ENCODE measurements at places on chromosomes 3 and 15.

DNA sequence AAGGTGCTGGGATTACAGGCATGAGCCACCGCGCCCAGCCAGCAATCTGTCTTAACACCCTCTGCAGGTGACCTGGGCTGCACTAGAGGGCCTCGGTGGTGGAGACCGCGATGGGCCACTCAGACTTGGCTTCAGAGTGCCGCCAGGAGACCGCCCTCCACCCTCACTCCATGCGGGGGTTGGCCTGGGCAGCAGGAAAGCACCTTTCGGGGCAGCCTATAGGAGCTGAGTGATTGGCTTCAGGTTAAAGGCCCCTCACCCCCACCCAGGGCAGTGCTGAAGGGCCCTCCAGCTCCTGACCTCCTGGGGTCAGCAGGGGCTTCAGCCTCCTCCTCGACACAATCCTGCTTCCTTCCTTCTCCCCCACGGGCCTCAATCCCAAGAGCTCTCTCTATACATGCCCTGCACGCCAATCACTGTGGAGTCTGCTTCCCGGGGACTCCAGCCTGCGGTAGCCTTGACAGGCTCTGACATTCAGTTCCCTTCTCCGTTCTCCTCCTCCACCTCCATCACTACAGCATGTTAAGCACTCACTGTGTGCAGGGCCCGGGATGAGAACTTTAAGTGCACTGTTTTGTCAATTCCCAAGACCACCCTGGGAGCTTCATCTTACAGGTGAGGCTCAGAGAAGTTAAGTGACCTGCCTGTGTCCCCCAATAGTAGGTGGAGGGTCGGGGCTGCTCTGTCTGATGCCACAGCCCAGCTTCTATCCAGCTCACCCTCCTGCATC, 225.3 kb downstream of the XXYLT1 start:
- DNase-seq: no peak

- no peak for DNase-seq
Observed at GRCh38 chr3:183275418-183275817, 22.4 kb downstream of the B3GNT5 start.

DNA sequence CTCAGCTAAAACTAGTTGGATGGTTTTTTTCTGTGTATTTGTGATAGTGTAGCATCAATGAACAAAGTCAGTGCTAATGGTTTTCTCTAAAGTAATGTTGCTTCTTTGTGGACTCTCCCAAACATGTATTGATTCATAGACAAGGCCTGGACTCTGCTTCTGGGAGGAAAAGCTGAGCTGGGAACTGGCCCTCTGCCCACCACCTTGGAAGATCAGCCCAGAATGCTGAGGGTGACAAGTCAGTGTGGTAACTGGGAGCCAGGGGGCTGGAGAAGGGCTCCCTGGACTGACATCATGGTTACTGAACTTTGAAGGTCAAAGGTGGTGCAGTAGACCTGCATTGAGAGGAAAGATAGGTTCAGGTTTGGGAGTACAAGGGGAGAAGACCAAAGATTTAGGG, 3.0 kb downstream of the ARHGAP31 start:
- DNase-seq: no peak

DNA sequence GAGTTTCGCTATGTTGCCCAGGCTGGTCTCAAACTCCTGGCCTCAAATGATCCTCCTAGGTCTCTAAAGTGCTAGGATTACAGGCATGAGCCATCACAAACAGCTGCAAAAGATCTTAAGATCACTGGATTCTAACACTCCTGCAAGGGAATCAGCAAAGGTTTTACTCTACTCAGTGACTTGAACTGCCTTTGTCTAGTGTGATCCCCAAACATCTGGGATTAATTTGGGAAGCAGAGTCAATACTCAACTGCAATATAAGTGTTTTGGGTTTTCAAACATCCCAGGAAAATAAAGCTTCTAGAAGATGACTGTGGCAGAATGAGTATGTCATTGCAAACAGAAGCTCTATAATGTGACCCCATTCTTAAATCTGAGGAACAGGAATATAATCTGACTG, 7.2 kb downstream of the SPG21 start:
- no peak for DNase-seq

GRCh38 chr3:126394977-126395321, 240 bp downstream of the CFAP100 start:
- DNase-seq: no peak

DNA sequence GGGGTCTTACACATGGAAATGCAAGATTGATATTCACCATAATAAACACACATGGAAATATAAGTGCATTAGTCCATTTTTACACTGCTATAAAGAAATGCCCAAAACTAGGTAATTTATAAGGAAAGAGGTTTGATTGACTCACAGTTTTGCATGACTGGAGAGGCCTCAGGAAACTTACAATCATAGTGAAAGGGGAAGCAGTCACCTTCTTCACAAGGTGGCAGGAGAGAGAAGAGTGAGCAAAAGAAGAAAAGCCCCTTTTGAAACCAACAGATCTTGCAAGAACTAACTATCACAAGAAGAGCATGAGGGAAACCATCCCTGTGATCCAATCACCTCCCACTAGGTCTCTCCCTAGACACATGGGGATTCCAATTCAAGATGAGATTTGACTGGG, 111.7 kb upstream of the TP63 start:
- DNase-seq: no peak

- no peak for DNase-seq
Observed at GRCh38 chr3:152205097-152205593, 63.6 kb upstream of the MBNL1 start.

- peak; percentile 55 for DNase-seq
Observed at GRCh38 chr3:141441381-141442364, 45.2 kb upstream of the RASA2 start.

DNA sequence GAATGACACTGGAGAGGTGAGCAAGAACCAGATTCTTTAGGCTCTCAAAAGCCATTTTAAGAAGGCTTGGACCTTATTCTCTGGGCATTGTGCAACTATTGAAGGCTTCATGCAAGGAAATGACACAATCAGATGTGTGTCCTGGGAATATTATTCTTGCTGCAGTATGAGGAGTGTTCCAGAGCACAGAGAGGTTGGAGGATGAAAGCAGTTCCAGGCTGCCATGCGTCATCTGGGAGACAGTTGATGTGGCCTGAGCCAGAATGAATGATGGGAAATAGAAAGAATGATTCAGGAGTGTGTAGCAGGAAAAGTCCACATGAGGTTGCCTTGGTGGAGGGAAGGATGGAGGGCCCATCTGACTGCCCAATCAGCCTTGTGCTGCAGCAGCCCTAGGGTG, 123.1 kb downstream of the CHCHD6 start:
- DNase-seq: no peak

DNA sequence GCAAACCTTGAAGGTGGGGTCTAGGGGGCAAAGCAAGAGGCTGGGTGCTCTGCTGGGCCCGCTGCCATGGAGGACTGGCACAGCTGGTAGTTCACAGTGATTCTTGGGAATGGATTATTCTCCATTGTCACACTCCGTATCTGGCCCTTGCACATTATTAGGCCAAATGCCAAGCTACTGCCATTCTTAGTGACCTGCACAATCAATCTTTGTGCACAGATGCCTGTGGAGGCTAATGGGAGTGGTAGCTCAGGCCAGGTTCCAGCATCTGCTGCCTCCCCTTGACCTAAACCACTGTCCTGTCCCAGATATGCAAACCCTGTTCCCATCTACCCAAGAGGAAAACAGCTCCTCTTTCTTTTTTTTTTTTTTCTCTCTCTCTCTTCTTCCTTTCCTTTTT, 67.5 kb downstream of the TIPARP start:
- no peak for DNase-seq

DNA sequence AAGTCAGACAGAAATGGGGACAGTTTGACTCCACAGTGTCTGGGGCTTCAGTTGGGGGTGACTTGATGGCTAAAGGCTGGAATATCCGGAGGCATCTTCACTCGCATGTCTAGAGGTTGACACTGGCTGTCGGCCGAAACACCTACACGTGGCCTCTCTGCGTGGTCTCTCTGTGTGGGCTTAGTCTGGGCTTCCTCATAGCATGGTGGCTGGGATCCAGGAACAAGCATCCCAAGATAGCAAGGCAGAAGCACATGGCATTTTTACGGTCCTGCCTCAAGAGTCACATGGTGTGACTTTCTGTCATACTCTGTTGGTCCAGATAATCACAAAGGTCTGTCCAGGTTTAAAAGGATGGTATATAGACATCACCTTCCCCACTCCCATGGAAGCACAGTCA, 34.5 kb downstream of the MAGI1 start:
- no peak for DNase-seq

GRCh38 chr3:38227989-38228388, 37.6 kb upstream of the SLC22A13 start:
- DNase-seq: no peak

DNA sequence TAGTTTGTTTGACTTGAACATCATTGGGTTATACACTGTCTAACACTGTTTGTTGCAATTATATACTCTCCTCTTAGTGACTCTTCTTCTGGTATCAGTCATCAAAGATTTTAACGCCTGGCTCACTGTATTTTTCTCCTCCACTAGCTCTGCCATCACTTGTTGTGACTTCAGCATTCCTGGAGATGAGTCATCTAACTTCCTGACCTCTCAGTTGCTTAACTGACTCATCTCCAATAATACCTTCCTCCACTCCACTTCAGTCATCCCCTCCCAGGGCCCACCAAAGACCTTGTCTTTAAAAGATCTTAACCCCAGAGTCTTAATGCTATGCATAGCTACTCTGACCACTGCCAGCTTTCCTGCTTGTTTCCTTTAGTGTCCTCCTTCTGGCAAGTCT, 28.6 kb upstream of the CLSTN2 start:
- DNase-seq: no peak

DNA sequence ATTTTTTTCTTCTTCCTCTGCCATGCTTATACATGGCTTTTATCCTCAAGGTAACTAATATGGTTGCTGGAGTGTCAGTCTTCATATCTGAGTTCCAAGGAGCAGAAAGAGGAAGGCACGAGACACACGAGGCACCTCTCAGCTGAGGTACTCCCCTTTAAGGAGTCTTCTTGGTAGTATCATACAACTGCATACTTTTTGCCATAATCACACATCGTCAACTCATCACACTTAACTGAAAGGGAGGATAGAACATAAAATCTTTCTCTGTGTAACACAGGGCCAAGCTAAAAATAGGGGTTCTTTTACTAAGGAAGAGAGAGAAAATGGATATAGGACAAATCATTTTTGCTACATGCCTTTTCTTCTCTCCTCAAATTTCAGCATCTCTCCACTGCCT, 104.2 kb downstream of the OXSM start:
- DNase-seq: no peak

DNA sequence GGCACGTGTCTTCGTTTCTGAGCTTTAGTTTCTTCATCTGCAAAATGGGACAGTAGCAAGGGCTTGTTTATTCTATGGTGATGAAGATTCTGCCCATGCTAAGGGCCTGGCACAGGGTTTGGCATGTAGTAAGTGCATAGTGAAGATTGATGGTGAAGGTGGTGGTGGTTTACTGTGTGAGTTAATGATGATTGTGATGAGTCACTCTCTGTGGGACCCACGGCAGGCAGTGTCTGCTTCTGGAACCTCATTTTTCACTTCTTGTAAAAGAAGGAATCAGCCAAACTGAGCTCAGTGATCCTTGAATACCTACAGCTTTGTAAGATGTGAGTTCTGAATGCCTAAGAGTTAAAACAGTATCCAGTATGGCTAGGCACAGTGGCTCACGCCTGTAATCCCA, 86.2 kb upstream of the LRTM1 start:
- no peak for DNase-seq

- DNase-seq: no peak
Observed at GRCh38 chr3:100732435-100732834, 23.1 kb downstream of the TFG start.

DNA sequence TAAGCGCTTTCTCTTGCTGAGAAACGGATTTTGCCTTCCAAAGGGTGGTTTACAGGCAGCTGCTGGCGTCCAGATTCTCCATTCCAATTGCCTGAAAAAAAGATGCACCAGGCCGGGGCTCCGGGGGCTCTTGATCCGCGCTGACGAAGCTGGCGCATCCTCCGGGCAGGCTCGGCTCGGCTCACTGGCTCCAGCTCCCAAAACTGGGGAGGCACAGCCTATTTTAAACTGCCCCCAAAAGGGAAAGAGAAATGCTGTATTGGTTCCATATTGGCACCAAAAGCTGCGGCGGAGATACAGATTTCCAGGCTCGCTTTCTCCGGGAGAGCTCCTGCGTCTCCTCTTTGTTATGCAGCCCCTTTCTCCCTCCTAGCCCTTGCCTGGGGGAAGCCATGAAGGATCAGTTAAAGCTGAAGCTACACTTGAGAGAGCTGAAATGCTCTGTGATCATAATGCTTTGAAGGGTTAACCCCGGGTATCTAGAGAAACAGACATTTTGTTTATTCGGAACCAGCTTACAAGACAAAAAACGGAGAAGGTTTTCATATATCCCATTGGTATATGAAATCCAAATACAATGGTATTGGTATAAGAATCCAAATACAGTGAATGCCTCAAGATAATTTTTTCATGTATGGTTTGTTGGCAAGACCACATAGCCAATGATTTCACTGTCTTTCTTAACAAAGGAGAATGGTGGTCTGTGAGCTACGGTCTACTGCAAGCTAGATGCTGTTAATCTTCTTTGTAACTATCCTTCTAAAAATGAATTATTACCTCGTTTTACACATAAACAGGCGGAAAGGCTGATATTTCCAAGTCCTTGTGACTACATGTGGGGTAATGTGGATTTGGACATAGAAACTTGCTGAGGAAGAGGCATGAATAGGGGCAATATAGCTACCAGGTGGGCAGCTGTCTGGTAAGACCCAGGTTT, 693 bp downstream of the CD200 start:
- DNase-seq: no peak

GRCh38 chr3:36444909-36445308, 64.6 kb downstream of the STAC start:
- no peak for DNase-seq

GRCh38 chr15:94125156-94125555, 106.2 kb upstream of the MCTP2 start:
- DNase-seq: no peak

- DNase-seq: no peak
Observed at GRCh38 chr15:95059346-95059905, 828.1 kb downstream of the MCTP2 start.

DNA sequence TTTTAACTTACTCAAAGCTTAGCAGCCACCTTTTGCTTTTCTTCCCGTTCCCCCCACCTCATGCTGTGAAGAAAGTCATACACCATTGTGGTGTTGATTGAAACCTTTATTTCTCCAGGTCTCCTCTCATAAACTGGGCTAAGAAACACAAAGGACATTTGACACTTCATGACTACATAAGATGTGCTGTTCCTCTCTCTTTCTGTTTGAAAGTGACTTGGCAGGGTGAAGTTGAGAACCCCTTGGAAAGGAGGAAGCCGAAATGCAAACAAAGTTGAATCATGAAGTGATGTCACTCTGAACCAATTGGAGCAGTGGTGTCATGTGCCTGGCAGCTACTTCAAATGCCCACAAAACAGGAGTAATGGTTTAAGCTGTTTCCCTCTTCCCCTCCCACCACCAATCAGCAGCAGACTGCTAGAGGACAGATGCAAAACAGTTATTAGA, 174.7 kb downstream of the IGF1R start:
- no peak for DNase-seq

DNA sequence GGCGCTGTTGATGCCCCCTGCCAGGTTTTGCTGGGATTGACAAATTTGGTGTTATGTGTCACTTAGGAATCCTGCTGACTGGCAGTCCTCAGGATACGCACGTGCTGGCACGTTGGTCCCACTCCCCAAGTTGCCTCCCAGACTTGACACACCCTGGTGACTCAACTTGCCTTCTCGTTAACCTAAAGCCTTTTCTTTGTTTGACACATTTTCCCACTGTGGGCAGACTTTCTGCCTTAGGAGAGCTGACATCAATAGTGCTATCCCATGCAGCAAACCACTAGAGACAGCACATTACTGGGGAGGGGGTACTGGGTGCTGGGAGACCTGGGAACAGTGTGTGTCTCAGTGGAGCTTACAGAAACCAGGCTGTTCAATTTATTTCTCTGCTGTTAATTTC, 104.3 kb downstream of the OXNAD1 start:
- no peak for DNase-seq

Data from effector memory CD4-positive, alpha-beta T cell (primary cell).